HuH-7.5 (cell line): ENCODE measurements at places on chromosomes 1 and 21.

- DNase-seq: no peak
Observed at GRCh38 chr1:84117868-84118267, 26.2 kb upstream of the PRKACB start.

DNA sequence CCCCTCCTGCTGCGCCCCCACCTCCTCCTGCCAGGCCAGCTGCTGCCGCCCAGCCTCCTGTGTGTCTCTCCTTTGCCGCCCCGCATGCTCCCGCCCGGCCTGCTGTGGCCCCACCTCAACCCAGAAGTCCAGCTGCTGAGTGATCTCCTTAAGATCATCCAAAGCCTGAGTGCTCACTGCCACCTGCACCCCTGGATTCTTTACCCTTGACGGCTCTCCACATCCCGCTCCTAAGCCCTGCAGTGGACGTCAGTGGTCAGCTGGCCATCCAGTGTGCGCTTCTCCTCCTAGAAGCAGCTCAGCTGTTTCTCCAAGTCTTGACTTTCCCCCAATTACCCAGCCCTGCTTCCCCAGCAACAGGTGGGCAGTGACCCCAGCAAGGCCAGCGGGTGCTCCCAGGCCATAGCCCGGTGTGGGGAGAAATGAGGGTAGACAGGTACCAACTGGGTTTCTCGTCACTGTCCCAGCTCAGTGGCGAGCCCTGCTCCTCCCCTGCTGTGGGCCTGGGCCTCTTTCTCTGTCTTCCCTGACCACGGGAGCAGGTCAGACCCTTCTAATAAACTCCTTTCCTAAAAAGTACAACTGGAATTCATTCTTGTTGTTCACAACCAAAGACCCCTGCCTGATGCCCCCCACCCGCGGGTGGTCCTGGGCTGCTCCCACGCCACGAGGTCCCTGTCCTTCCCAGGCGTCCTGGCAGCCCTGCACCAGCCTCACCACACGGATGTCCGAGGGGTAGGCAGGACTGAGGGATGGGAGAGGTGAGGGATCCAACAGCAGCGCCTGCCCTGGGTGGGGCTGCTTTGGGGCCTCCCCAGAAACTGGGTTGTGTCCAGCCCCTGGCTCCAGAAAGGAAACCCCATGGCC is 1.4 kb downstream of the KRTAP10-7 start:
- DNase-seq: no peak

DNA sequence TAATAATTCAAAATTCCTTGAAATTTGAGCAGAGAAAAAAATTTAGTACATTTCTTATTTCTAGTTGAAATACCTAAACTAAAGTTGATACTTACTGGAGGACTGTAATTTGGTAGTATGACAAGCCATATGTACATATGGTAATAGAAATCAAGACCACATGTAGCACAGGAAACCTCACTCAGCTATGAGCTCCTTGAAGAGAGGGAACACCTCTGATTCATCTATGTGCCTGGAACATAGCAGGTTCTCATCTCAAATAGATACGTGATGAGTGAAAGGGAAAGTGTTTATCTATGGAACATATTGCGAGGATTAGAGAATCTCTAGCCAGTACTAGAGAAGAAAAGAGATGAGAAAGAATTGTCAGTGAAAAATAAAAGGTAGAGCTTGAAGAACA is 47.9 kb upstream of the GNG4 start:
- DNase-seq: no peak

GRCh38 chr21:46061950-46062349 is 36.0 kb upstream of the COL6A2 start:
- no peak for DNase-seq

DNA sequence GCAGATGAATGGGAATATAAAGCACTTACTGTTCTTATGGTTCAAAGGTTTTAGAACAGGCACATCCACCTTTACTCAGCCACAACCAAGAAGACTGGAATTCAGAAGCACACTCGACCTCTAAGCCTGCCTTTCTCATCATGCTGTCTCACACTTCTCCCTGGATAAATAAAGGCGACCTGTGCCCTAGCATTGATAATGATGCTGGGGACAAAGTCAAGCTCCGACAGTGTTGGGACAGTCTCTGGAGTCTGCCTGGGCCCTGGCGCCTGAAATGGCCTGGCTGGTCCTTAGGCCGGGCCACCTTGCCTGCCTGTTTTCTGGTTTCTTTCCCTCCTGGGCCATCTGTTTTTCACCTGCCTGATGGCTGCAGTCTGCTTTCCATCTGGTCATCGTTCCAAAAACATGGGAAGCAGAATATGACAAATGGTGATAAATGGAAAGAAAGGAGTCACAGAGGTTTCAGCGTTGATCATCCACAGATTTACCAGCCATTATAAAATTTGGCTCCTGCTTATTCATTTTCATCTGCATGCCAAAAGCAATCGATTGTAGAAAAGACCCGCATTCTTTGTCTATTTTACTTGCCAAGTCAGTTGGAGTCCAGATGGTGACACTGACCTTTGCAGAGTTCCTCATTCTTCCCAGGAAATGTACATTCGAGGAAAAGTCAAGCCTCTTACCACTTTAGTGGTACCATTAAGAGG is 91.2 kb upstream of the KCNJ15 start:
- DNase-seq: no peak

DNA sequence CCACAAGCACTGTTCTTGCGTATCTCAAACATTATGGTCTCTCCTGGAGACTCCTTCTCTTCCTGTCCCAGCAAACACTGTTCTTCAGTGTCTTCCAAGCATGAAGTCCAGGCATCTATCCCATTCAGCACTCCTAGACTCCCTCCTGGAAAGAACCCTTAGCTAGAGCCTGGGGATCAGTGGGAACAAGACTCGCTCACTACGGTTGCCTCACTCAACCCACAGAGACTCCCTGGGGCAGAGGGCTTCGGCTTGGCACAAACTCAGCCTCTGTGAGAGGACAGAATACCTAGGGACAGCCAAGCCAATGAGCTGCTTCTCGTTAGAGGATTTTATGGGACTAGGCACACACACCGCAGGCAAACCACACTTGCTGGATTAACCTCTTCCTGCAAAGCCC is 86.5 kb upstream of the IPO9 start:
- no peak for DNase-seq

DNA sequence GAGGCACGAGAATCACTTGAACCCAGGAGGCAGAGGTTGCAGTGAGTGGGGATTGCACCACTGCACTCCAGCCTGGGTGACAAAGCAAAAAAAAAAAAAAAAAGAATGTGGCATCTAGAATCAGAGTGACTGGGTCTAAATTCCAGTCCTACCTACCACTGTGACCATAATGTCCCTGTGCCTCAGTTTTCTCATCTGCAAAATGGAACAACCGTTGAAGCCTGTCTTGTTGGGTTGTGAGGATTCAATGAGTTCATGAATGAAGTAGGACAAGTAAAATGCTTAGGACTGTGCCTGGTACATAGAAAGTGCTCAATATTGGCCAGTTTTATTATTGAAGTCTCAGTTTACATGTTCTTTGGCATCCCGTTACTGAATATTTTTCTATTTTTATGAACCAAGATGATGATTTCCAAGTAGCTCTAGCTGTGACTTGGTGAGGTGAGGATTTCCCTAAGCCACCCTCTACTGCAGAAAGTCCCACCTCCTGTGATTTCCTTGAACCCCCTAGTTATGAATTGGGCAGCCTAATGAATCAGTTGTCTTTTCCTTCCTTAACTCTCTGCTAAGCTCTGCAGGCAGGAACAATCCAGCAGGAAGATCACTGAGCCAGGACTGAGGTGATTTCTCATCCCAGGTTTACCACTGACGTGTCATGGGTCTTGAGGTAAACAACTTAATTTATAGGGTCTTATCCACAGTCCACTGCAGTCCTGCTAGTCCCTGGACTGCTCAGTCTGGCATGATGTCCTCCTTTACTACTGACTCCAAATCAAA is 18.9 kb upstream of the MEAF6 start:
- DNase-seq: no peak

DNA sequence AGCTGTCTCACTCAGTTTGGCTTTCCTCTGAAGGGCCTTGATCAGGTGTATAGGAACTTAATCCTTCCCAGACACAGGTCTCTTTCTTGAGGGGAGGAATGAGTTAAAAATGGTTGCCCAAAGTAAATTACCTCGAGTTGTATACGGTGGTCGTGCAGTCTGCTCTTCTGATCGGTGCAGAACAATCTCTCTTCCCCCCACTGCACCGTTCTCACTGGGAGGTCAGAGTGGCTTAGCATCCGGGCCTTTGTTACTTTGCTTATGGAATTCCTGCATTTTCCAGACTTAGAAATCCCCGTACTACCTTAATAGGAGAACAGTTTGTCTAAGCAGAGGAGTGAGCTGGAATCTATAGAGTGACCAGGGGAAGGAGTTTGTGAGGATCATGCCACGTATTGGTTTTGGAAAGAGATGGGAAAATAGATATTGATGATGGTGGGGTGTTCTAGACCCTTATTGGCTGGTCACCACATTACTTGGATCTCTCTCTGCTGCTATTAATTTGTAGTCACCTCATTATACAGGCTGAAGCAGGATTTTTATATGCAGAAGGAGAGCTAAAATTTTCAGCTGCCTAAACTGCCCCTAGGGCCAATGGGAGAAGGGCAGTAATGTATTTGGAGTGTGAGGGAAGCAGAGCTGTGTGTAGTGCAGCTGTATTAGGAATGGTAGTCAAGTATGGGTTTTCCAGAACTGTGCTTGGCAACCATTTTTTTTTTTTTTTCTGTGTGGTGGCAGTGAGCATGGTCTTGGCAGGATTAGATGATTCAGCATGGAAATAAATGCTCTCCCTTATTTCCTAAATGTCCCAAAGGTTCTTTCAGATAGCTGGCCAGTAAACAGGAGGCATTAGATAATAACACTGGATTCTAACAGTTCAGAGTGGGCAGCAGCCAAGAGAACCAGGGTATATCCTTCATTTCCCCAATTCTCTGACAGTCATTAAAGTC is 81.5 kb downstream of the NDUFS5 start:
- no peak for DNase-seq

- no peak for DNase-seq
Observed at GRCh38 chr1:209490013-209490412, 93.5 kb upstream of the CAMK1G start.

- no peak for DNase-seq
Observed at GRCh38 chr21:23811805-23812204, 1795.5 kb downstream of the MRPL39 start.

DNA sequence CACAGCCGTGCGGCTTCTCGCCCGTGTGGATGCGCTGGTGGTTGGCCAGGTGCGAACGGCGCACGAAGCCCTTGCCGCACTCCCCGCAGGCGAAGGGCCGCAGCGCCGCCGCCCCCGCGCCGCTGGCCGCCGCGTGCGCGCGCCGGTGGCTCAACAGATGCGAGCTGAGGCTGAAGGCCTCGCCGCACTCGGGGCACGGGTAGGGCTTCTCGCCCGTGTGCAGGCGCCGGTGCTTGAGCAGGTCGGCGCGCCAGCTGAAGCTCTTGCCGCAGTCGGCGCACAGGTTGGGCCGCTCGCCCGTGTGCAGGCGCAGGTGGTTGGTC is 24.9 kb downstream of the ZNF697 start:
- DNase-seq: no peak

GRCh38 chr1:154944401-154945159 is 8.1 kb upstream of the PMVK start:
- DNase-seq: peak; percentile 60

DNA sequence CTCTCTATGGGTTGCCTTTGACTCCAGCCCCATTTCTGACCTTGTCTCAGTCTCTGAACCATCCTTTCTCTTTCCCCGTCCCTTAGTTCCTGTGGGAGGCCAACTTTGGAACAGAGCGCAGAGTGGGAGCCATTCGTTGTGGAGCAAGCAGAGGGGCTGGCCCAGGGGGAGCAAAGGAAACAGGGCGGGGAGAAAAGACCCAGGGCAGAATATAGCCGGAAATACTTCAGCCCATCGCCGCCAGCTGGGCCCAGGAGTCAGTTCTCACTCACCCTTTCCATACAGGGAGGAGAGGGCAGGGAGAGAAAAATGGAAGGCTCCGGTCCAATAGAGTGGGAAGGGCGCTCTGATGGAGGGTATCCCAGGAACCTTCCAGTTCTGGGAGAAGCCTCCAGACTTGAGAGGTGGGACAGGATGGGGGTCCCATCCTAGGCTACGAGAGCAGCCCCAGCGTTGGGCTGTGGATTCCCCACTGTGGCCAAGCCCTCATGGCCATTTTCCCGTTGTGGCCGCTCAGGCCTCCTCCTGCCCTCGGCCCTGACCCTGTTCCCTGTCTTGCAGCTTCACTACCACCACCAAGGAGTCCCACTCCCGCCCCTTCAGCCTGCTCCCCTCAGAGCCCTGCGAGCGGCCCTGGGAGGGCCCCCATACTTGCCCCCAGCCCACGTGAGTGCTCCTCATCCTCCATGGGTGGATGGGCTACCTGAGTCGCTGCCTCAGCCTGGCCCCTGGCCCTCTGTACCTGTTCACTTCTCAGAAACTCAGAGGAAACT is 10.9 kb downstream of the PEAR1 start:
- no peak for DNase-seq

DNA sequence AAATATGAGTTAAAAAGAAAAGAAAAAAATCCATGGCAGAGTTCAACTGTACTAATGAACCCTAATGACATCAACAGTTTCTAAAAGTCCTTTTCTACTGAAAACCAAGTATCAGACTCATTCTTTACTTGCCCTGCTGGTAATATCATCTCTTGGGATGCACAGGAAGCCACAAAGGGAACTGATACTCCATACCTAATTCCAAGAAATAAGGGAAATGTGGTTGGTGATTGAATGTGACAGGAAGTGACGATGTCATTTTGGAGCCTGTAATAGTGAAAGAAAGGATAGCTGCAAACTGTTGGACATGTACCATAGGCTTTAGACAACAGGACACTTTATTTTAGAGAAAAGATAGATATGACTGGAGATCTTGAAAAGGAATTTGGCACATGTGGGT is 98.7 kb upstream of the VAV3 start:
- DNase-seq: no peak

DNA sequence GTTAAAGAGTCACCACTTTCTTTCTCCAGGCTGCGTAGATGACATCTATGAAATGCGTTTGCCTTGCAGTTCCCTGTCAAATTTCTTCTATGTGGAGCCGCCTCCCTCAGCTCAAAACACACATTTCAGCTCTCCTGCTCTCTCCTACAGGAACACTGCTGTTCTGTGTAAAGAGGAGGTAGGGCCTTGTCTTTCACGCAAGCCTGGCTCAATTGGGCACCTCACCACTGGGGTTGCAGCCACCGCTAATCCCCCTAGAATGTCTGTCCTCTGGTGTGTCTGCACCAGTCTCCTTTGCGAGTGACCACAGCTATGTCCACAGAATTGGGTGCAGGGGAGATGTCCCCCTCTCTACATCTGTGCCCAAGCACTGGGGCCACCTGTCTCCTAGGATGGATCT is 31.8 kb upstream of the CFHR4 start:
- DNase-seq: no peak

GRCh38 chr1:114232691-114233090 is 79.0 kb upstream of the SYT6 start:
- DNase-seq: no peak

- DNase-seq: peak; percentile 93
Observed at GRCh38 chr1:21622466-21623315, 46.5 kb downstream of the RAP1GAP start.
